Urinary bladder (tissue), 4 donors: ENCODE measurements at places on chromosomes 3 and 15. TPM values are rescaled to one million over a fixed set of nuclear protein-coding genes. Genes with fewer than 3 reads are reported as not detected.
A peak's percentile ranks its signal among the peaks of the same experiment; 100 is the strongest.

DNA sequence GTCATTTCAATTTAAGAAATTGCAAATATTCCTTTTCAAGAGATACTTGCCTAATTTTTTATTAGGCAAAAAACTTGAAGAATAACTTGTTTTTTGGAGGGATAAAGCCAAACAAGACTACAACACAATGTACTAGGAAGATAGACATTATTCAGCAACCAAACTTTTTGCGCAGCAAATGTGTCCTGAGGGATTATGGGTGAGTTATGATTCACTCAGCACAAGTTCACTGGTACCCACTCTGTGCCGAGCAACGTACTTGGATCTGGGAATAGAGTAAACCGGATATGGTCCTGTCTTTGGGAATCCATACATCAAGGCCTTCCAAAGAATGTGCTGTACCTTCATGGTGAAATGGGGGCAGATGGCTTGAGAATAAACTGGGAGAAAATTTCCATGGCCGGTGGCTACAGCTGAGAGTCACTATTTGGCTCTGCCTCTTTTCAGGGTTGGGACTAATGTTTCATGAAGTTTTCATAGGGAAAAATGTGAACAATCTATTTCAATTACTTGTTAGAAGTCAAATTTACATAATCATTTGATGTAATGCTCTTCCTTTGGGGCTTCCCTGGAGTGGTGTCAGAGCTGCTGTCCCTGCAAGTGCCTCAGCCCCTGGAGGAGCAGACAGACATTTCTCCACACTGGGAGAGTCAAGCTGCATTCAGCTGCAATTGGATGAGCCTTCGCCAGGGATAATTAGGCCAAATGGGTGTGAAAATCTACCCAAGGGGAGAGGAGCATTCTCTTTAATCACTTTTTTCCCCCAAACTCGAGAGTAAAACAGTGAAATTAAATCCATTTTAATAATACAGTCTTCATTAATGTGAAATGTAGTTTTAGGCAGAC is 315.2 kb downstream of the CLSTN2 start:
- no peak for DNase-seq

CACNA2D3 gene
- 0.57 TPM for polyA plus RNA-seq

GRCh38 chr15:80567721-80568157 is 127.4 kb upstream of the ABHD17C start:
- peak; percentile 49 for DNase-seq

- DNase-seq = no peak
Observed at GRCh38 chr3:194893121-194893987, 207.7 kb downstream of the FAM43A start.

DNA sequence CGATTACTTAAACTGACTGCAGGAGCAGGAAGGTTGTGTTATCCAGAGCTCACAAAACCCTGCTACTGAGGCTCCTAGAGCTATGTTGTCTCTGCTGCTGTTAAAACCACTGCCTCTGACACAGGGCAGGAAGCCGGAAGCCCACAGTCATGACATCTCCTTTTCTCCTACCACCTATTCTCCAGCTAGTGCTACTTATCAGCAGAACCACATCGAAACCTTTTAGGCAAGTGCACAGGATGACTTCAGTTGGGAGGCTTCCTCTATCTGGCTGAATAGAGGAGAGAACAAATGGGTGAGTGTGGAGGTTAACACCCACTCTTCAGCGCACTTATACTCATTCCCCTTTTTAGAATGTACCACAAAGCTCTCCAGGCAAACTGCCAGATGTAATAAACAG is 638.0 kb downstream of the OTOL1 start:
- no peak for DNase-seq

- no peak for DNase-seq
Observed at GRCh38 chr3:119817583-119818363, 35.9 kb downstream of the NR1I2 start.

FOXB1 gene
- 0.03 TPM for polyA plus RNA-seq

DNA sequence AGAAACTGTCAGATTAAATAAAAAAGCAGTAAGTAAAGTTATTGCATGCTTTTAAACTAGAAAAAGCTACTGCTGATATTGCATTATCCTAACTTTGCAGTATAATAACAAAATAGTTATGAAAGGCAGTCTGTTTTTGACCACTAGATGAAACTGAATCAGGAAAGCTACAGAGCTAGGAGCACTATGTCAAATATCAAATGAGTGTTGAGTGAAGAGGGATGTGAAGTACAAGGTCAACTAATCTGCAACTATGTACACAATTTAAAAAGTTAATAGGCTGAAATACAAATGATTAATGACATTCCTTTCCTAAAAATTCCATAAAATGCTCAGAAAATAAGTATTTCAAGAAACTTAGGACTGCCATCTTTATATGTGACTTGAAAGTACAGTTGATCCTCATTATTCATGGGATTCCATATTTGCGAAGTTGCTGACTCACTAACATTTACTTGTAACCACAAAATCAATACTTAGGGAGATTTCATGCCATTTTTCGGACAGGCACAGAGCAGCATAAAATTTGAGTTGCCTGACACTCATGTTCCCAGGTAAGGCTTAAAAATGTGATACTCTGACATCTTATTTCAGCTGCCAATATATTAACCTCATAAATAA is 34.5 kb downstream of the SLC4A7 start:
- no peak for DNase-seq

DNA sequence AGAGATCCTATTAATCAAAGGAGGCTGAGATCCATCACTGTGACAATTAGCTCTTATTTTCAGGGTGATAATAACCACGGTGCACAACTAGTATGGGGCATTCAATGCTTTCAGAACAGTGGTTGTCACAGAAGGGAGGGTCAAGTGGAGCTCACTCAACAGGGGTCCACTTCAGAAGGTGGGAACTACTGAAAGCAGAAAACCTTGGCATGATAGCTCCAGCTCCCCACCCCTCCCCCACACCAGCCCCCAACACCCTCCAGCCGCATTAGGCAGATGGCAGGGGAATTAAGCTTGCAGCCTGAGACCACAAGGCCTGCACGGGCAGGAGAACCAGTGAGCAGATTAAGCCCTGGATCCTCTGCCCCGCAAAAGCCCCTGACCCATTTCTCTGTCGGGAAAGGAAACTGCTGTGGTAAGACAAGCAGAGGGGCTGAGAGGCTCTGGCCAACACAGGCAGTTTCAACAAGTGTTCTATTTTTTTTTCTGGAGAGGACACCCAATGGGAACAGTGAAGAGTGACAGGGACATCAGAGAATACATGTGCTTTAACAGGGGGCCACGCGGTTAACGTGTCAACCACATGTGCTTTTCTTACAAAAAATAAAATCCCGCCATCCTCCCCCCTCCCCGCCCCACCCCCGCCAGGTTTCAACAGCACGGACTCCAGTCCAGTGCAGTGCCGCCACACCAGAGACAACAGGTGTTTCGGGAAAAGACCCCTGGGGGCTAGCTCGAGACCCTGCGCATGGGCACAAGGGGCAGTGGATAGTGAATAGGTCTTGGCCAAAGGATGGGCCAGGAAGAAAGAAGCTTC is 997 bp downstream of the FYCO1 start:
- no peak for DNase-seq

DNA sequence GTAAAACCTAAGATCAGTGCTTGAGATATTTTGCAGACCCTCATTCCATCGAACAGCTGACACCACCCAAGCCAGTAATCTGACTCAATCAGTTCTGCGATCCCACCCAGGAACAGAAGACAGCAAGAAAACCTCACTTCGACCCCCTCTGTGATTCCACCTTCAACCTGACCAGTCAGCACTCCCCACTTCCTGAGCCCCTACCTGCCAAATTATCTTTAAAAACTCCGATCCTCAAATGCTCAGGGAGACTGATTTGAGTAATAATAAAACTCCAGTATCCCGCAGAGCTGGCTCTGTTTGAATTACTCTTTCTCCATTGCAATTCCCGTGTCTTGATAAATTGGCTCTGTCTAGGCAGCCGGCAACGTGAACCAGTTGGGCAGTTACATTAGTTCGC is 25.7 kb upstream of the CLDN16 start:
- DNase-seq = no peak

DCLK3 gene
- 0.05 TPM for polyA plus RNA-seq

DNA sequence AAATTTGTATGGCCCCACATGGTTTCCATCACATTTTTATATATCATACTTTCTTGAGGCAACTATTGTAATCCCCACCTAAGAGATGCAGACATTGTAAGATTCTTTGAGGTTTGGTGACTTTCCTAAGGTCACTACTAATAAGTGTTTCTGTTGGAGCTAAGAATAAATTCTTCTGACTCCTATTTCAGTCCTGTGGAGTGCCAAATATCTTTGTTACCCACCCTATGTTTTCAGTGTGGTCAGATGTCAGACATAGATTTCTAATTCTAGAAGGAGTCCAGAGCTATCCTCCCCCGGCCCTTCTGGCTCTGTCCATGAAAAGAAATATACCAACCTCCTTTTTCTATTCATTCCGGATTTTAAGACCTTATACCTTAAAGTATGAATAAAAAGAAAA is 46.2 kb upstream of the FILIP1L start:
- no peak for DNase-seq

DNA sequence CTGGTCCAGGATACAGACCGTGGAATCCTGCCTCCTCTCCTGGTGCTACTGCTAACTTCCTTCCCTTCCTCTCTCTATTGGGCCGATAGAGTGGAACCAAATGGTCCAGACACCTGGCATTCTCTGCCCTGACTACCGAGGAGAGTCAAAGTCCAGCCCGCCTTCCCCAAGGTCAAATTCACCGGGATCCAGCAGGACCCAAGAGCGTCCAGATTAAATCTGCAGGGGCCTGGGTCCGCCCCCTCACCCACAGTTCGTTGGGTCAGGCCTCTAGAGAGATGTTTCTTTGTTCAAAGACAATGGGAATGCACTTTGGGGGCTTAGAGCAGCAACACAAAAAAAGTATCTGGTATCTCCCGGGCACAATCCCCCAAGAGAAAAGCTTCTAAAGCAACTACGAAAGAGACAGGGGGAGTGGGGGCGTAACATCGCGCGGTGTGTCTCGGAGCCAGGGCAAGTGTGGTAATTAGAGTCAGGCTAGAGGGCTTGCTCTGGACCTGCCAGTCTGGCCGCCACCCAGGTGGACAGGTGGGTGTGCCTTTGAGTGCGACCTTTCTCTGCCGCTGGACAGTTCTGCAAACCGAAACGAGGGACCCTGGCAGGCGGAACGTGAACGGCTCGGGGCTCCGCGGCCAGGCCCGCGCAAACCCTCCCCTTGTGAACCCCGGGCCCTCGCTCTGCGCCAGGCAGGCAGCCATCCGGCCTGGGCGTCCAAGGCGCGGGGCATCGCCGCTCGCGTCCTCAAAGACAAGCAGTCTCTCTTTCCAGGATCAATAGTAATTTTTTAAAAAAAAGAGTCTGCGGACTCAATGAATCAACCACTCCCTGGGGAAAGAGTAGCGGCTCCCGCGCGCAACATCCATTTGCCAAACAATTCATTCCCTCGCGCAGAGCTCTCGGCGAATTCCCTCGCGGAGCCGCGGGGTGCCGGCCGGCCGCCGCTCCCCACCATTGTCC is 806 bp downstream of the KLHL25 start:
- DNase-seq = no peak

DNA sequence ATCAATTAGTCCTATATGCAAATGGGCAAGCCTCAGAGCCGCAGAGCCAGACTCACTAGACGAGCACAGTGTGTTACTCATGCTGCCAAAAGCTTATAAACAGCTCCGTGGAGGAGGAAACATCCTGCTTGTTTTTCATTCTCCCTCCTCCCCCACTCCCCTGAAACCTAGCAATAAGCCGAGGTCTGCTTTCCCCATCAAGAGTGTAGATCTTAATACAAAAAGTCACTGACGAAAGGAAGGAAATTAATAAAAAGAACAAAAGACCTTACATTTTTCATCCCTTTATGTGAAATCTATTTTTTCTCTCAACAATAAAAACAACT is 88.5 kb downstream of the XXYLT1 start:
- DNase-seq = peak; percentile 60

- no peak for DNase-seq
Observed at GRCh38 chr3:147589016-147589415, 179.9 kb downstream of the ZIC1 start.

DNA sequence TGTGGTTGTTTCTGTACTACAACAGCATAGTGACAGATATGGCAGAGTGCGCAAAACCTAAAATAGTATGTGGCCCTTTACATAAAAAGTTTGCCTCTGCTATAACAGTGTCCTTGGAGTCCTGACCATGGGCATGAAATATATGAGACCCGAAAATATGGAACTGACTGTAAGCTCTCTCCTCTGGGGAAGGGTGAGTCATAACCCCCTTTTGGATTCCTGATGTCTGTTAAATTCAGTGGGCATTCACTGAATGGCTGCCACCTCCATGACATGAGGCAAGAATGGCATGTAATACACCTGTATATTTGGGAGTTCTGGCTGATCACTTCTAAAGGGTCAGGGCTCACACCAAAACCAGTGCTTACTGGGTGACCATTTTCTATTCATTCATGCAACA is 6.1 kb downstream of the TBC1D2B start:
- DNase-seq = no peak

DNA sequence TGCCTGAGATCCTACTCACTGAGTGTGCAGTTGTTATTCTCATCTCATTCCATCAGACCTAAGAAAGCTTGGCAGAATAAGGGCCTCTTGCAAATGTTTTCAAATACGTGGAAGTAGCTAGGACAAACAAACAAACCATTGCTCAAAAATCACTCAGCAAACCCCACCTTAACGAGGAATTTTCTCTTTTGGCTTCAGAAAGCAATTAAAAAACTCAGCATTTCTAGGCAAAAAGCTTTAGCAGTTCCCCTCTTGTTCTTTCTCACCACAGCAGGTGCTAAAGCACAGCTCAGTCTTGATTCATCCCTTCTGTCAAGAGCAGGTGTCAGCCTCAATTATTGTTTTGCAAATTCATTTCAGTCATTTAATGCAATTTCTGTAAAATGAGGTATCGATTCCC is 58.6 kb upstream of the NUDT16 start:
- DNase-seq = no peak

RYR3 gene
- polyA plus RNA-seq = 5.1 TPM
